CD4-positive, alpha-beta T cell treated with Interleukin-12 subunit alpha and Interleukin-12 subunit beta, for 1 hour (primary cell): ENCODE measurements at places on chromosomes 4 and X.

DNA sequence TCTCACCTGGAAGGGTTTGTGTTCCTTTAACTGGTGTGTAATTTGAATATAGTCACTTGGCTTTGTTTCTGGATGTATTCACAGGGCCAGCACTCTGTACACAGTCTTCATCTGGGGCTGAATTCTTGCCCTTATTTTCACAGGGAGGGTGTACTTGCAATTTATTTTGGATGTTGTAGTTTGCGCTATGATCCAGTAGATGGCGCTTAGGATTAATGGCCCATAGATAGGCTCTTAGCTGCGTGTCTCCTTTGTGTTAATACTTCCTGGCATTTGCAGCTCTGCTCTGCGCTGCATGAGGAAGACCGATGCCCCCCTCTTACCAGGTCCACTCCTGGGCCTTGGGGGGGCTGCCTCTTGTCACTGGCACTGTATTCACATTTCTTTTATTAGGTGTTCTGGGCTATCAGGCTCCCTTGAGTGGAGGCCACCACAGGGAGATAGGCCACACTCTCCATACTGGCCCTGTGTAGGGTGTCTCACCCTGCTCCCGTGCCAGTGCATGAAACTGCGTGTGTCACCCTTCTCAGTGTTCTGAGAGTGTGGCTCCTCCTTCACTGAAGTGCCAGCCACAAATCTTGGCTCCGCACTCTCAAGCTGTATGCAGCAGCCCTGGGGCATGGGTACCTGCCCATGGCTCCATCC lies 562.2 kb downstream of the ZIC3 start:
- DNase-seq: peak; percentile 1

- no peak for DNase-seq
Observed at GRCh38 chr4:175731506-175731905, 80.6 kb downstream of the GPM6A start.

DNA sequence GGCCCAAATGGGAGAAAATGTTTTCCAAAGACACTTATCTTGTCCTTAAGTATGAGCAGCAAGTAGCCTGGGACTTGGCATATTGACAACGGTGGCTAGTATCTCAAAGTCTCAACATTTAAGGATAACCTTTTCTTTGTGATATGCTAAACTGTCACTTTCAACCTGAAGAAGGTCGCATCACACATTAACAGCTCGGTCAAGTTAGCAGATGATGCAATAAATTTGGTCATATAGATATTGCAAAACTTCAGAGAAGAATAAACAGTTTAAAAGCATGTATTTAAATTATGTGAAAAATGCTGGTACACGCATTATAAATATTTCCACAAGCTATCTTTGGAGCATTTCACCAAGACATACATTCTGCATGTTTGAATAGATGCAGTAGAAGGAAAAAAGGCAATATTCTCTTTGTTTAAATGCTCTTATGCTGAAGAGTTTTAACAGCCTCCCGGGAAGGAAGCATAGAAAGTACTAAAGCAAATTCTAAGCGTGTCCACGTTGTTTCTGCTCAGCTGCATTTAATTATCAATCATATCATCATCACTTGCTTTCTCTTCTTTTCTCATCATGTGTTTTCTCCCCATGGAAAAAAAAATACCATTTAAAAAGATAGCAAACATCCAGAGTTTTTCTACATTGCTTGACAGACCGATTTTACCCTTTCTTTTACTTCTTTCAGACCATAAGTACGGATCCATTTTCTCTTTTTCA lies 24.2 kb downstream of the ARHGAP6 start:
- no peak for DNase-seq

DNA sequence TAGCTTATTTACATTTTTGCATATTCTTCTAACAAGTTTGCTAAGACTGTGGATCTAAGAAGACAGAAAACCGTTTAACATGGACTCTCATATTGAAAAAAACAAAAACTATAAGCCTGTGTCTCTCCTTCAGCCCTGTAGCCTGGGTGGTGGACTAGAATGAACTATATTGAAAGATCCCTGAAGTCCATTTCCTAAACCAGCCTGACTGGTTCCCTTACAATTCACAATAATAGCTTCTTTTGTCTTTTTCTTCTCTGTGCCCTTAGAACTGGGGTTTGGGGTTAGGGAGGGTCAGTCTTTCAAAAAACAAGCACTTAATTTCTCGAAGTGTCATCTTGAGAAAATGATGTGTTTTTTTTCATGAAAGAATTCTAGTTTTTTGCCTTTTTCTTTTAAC lies 59.0 kb downstream of the GSTCD start:
- DNase-seq: no peak

- DNase-seq: no peak
Observed at GRCh38 chr4:2371765-2372487, 46.5 kb downstream of the ZFYVE28 start.

GRCh38 chrX:46179748-46180147 lies 365.5 kb downstream of the ZNF674 start:
- no peak for DNase-seq

- no peak for DNase-seq
Observed at GRCh38 chr4:110231869-110232268, 33.5 kb upstream of the ELOVL6 start.
